Cardiac septum (tissue), 1 donor: ENCODE measurements at places on chromosomes 4 and X. TPM values are rescaled to one million over a fixed set of nuclear protein-coding genes. Genes with fewer than 3 reads are reported as not detected.

DNA sequence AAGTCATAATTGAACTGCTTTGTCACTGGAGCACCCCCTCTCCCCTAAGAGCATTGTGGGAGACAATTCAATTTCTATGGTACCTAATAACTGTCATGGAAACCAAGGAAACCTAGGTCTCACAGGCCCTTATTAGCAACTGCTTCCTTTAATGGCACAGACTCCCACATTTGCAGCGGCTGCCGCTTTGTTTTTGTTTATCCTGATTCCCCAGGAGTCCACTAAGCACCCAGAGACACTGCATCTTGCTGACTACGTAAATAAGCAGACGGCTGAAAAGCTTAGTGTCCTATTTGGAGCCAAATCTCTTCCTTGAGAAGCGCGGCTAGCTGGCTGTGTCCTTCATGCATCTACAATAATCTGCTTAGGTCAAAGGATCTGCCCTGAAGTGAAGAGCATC is 494.4 kb downstream of the TMA16 start:
- DNase-seq = no peak

DNA sequence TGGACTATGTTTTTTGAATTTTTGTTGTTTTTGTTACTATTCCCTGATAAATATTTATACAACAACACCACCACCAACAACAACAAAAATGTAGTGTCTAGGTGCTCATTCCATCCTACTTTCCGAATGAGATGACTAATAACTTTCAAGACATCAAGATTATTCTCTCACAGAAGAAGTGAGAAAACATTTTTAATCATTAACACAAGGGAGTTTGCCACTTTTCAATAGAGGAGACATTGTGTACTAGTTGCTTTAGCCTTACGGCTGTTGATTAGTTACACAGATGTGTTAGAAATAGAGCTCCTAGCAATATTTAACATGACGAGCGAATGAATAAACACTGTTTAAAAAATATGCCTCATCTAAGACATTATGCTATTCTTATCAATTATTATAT is 898.8 kb downstream of the C4orf33 start:
- DNase-seq = no peak

HDX gene
- 2.0 TPM for total RNA-seq

- no peak for DNase-seq
These were observed 107.4 kb upstream of the KCNIP4 start for GRCh38 chr4:22055954-22056353.

RADX gene
- total RNA-seq = 1.0 TPM

- no peak for DNase-seq
These were observed 4.3 kb upstream of the PLAC8 start for GRCh38 chr4:83118869-83119268.

- DNase-seq = peak; percentile 77
These were observed 797 bp downstream of the PKD2 start for GRCh38 chr4:88008122-88008742.

DNA sequence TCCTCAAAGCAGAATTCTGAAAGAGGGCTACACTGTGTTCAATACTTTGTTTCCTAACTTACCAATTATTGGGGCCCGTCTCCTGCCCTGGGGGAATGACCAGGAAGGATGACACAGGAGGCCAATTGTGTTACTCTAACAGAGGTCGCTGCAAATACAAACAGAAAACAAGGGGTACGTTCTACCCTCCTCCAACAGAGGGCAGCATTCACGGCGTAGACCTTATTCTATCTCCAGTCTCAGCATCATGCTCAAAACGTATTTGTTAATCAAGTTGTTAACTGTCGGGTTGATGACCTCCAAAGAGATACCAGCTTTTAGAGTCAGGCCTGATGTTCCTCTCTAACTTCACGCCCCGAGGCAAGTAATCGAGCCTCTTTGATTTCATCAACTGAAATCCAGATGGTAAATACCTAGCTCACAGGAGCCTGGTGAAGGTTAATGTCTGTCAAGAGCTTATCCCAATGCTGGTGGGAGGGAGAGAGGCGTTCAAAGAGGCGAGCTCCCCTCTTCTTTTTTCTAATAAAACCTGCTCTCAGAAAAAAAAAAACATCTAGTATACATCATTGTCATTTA is 181.0 kb upstream of the KCNIP4 start:
- no peak for DNase-seq

FAM114A1 gene
- 26.1 TPM for total RNA-seq

TLR10 gene
- total RNA-seq = 0.22 TPM

PPARGC1A gene
- 99.6 TPM for total RNA-seq

DNA sequence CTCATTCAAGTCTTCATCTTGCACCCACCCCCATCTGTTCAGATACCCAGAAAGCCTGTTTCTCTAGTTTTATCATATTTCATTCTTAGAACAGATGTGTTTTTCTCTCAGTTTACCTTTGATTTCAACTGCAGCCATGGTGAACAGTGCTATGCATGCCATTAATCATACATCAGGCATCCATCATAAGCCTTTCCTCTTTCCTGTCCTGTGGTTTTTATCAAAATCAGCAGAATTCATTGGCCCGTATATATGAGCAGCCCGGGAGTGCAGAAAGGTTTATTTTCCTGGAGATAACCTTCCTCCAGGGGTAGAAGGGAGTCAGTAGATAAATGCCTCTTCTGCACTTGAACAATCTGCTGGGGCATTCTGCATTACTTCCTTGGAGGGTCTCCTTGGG is 65.7 kb downstream of the IL21 start:
- no peak for DNase-seq

- DNase-seq = no peak
These were observed 59.3 kb downstream of the AFM start for GRCh38 chr4:73540826-73541225.

SPACA5 gene
- total RNA-seq = not detected

DNA sequence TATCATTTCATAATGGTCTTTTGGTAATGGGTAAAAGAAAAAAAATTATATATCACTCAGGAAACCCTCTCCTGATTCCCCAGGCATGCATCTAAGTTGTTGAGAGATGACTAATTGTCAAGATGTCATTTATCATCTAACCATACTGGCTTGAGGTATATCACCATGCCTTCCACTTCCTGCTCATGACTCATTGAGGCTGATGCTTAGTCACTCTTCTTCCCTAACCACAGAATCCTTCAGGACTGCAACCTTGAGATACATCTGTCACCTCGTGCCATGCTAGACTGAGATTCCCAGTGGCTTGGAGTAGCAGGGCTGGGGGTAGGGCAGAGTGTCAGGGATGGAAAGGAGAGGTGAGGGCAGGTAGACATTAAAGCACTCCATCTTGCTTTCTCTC is 782.5 kb upstream of the INTU start:
- no peak for DNase-seq

GRCh38 chrX:86295293-86295692 is 147.0 kb downstream of the DACH2 start:
- DNase-seq = no peak

TRIM75 gene
- total RNA-seq = not detected

DNA sequence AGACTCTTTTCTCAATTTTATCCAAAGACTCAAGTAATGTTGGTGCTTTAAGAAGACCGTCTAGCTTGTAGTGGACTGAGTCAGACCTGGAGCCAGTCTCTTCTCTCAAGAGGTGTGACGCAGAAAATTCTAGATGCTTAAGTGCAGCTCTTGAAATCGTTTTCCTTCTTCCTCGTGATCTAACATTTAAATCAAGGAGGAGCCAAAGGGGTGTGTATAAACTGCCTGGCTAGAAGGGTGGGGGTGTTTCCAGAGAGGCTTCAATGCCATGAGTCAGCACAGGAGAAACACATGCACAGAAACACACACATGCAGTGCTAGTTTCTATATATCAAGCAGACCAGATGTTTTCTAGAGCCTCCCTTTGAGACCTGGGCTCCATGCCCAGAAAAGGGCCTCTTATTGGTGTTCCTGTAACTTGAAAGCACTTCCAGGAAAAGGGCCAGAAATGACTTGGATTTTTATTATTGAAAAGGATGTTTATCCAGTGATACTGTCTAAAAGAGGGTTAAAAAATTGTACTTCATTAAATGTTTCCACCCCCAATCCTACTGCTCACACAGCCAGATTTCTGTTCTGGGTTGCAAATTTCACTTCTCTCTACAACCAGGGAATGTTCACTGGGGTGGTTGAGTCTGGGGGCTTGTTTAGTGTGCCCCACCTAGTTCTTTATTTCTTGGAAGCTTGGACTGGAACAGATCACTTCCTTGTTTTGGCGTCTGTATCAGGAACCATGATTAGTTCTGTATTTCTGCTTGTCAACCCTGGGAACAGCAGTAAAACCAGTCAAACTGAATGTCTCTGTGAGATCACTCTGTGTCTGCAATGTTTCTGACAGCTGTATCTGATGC is at the start of gene CLIC2:
TSS of gene CLIC2 (minus strand) at position 129 of the 851 bp plus-strand sequence. CDS start 187 bp downstream, outside the sequence.
- DNase-seq = no peak

AKAP4 gene
- total RNA-seq = not detected

DNA sequence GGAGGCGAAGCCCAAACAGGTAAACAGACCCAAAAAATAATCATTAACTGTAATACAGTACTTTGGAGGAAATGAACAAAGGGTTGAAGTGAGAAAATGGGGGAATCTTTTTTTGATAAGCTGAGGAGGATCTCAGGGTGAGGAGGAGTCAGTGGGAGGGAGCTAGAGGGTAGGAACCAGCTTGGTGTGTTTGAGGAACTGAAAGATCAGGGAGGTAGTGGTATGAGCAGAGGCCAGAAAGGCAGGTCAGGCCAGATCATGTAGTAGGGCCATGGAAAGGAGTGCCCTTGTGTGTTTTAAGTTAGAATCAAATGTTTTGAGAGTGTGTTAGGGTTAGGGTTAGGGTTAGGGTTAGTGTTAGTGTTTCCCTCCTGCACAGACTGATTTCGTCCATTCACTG is 48.8 kb downstream of the PPP2R2C start:
- DNase-seq = no peak

DDIT4L gene
- 1.4 TPM for total RNA-seq

GRCh38 chrX:152818356-152818755 is 12.2 kb downstream of the CETN2 start:
- no peak for DNase-seq

GRCh38 chr4:185269286-185269685 is 59.9 kb downstream of the SNX25 start:
- no peak for DNase-seq

GRCh38 chrX:107804427-107804826 is 21.2 kb upstream of the MID2 start:
- no peak for DNase-seq

- no peak for DNase-seq
These were observed 34.7 kb downstream of the VSIG4 start for GRCh38 chrX:66004928-66005829.

POU4F2 gene
- not detected for total RNA-seq

CTAG1A gene
- total RNA-seq = not detected

PHKA1 gene
- 5.8 TPM for total RNA-seq

SHROOM4 gene
- 8.6 TPM for total RNA-seq

GPR173 gene
- total RNA-seq = 3.2 TPM

- DNase-seq = no peak
These were observed 70.7 kb upstream of the NFKB1 start for GRCh38 chr4:102430461-102430910.

ENAM gene
- 11.1 TPM for total RNA-seq

AFF2 gene
- 0.67 TPM for total RNA-seq

DNA sequence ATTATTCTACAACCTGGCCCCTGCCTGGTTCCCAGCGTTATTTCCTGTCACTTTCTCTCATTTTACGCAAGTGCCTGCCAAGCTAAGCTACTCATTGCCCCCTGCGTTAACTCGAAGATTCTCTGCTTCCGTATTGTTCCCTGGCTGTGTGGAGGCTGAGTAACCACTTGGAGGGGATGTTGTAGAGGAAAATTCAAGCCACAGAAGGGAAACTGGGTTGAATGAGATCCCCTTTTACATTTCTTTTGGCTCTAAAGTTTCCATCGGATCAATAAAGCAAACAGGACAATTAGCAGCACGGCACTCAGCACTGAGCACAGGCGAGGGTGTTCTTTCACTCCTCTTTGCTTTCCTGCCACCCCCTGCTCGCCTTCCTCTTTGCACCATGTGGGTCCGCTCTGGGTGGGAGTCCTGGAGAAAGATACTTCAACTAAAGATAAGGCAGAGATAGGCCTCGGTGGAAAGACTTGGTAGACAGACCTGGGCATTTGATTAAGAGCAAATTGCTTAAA is 4.2 kb upstream of the TMSB4X start:
- DNase-seq = no peak

DNA sequence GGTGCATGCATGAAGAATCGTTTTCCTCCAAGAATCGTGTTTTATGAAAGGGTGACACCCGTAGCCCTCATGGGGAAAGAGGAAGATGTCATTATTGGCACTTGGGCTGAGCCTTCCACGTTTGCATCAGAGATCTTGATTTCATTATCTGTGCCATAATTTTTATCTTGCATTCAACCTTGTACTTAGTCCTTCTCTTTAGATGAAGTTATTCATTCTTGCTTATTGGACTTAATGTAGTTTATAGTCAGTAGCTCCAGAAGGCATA is 66.8 kb downstream of the GAB1 start:
- no peak for DNase-seq

KCTD8 gene
- 0.67 TPM for total RNA-seq

RPS6KA6 gene
- 0.40 TPM for total RNA-seq

GRCh38 chr4:81472281-81473182 is 825 bp upstream of the RASGEF1B start:
- no peak for DNase-seq

GRCh38 chr4:57668621-57669020 is 558.4 kb upstream of the IGFBP7 start:
- DNase-seq = no peak

DNA sequence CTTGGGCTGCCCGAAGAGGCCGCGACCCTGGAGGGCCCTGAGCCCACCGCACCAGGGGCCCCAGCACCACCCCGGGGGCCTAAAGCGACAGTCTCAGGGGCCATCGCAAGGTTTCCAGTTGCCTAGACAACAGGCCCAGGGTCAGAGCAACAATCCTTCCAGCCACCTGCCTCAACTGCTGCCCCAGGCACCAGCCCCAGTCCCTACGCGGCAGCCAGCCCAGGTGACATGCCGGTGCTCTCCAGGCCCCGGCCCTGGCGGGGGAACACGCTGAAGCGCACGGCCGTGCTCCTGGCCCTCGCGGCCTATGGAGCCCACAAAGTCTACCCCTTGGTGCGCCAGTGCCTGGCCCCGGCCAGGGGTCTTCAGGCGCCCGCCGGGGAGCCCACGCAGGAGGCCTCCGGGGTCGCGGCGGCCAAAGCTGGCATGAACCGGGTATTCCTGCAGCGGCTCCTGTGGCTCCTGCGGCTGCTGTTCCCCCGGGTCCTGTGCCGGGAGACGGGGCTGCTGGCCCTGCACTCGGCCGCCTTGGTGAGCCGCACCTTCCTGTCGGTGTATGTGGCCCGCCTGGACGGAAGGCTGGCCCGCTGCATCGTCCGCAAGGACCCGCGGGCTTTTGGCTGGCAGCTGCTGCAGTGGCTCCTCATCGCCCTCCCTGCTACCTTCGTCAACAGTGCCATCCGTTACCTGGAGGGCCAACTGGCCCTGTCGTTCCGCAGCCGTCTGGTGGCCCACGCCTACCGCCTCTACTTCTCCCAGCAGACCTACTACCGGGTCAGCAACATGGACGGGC is 579 bp downstream of the ABCD1 start:
- no peak for DNase-seq

DNA sequence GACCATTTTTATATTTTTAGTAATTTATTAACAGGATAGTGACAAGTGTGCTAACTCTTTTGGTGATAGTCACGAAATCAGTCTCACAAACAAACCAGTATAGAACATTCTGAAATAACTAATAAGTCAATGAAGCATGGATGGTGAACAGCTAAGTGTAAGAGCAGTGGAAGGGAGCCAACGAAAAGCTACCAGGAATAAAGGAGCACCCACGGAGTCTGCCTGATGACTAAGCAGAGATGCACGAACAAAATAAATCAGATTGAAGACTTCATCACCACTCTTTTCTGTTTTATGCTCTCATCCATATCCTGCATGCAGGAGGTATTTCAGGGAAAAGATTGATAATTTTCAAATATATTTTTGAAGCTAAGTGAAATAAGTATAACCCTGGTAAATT is 891.1 kb upstream of the HS3ST1 start:
- no peak for DNase-seq

MMRN1 gene
- total RNA-seq = 2.5 TPM

- DNase-seq = no peak
These were observed 845.8 kb downstream of the TECRL start for GRCh38 chr4:63563288-63564014.
